ENCODE measurements at places on chromosomes 2 and 18.
A peak's percentile ranks its signal among the peaks of the same experiment; 100 is the strongest.

DNA sequence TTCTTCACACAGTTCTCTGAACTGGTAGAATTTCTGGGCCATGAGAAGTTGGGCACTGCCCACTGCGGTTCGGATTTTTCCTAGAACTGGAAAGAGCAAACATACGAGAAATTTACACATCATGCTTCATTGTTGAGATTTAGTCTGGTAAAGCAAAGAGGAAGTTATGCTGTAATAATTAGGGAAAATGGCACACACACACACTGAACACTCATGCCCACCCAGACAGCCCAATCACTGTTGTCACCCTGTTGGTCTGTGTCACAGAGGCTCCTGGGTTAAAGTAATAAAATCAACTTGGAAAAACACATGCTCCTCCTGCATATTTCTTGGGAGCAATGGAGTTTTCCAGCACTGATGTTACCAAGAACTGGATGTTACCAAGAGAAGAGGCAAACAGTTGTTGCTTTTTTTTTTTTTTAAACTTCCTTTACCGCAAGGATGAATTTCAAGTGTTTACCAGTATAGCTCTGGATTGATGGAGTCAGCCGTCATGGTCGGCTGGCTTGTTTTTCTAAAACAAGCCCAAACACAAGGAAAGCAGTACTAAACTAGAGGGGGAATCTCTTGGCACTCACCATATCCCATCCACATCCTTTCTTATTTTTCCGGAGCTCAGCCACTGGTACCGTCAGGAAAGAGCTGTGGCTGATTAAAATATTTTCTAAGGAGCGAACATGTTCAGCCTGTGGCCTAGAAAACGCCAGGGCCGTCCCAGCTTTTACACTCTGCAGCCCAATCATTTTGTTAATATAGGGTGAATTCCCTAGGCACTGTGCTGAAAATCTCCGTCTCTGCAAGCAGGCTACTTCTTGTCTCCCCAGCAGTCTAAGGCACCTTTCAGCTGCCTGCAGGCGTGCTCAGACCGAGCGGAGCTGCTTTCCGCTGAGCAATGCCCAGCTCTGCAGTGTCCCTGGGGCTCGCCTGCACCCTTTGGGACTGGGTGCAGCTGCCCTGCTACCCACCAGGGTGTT, 58.9 kb downstream of the TGIF1 start:
- H3K27me3 ChIP-seq: no peaks in the 10 kb centered on the region
- no peaks in the 10 kb centered on the region for H3K36me3 ChIP-seq
- H3K4me3 ChIP-seq: no peak overlapping the region
- no peaks in the 10 kb centered on the region for H3K4me1 ChIP-seq
- no peak overlapping the region for H3K27ac ChIP-seq

DNA sequence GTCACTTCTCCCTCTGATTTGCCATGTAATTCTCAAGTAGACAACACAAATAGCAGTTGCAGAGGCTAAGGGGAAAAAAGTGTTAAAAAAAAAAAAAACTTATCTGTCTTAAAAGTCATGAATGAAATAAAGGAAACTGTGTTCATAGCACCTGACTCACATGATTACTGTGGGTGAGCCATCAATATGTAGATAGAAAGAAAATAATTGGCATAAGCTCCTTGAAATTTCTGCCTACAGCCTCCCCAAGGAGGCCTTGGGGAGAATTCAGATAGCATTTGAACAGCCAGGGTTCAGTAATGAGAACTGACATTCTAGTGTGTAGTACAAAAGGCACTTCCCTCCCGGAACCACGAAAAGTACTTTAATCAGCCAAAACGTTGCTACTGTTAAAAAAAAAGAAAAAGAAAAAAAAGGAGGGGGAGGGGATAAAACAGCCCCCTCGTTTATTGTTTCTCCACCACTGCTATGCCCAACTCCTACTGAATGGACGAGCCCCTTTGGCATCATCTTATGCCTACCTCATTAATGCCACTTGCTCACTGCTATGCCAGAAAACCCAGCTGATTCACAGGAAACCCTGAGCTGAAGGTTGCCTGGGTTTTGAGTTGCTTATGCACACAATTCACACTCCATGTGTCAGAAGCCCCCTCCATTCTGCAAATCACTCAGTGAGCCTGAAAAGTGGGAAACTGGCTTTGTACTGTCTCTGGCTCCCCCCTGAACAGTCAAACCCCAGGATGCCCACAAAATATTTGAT, 65.5 kb upstream of the KLF7 start:
- H3K36me3 ChIP-seq: no peaks in the 10 kb centered on the region
- H3K27me3 ChIP-seq: no peaks in the 10 kb centered on the region
- peaks cover 4% of the 10 kb centered on the region for H3K4me1 ChIP-seq
- no peak overlapping the region for H3K27ac ChIP-seq

- peaks cover 30% of the 10 kb centered on the region for H3K4me1 ChIP-seq
- H3K36me3 ChIP-seq: peaks cover 49% of the 10 kb centered on the region
- no peak for DNase-seq
Observed at GRCh38 chr18:48947560-48947959, 3.2 kb downstream of the SMAD7 start.

GRCh38 chr2:217356142-217356541, 496.3 kb upstream of the TNP1 start:
- no peak for DNase-seq
- no peak overlapping the region for H3K27ac ChIP-seq
- no peaks in the 10 kb centered on the region for H3K36me3 ChIP-seq
- H3K27me3 ChIP-seq: no peaks in the 10 kb centered on the region

DNA sequence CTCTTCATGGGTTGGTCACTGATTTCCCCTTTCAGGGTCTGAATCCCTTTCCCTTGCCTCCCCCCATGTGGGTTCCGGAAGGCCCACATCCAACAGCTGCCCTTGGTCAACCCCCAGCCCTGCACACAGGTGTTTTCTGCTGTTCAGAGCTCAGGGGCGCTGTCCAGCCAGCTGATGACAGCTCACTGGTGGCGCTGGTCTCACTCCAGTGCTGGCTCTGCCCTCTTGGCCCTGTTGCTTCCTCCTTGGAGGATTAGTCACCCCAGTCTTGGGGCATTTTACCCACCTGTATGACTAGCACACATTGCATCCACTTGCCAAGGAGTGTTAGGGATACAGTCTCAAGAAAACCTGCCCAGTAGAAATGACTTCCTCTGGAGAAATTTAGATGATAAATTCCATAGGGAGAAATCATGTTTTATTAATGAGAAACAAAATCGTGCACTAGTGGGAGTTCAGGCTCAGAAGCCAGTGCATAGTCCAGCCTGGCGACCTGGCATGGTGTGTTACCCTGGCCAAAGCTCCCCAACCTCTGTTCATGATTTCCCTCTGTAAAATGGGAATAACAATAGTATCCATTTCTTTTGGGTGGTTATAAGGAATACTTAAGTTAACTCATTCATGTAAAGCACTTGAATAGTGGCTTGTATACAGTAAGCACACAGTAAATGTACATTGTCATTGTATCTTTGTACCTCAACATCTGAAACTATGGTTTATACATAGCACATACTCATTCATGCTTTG, 21.6 kb downstream of the CRIM1 start:
- no peak overlapping the region for H3K4me3 ChIP-seq
- no peaks in the 10 kb centered on the region for H3K27me3 ChIP-seq
- H3K27ac ChIP-seq: no peak overlapping the region
- DNase-seq: no peak

- no peak overlapping the region for H3K27ac ChIP-seq
- no peaks in the 10 kb centered on the region for H3K4me1 ChIP-seq
- no peak overlapping the region for H3K4me3 ChIP-seq
- DNase-seq: peak; percentile 47
- no peaks in the 10 kb centered on the region for H3K27me3 ChIP-seq
Observed at GRCh38 chr18:74331404-74331803, 15.8 kb downstream of the C18orf63 start.

DNA sequence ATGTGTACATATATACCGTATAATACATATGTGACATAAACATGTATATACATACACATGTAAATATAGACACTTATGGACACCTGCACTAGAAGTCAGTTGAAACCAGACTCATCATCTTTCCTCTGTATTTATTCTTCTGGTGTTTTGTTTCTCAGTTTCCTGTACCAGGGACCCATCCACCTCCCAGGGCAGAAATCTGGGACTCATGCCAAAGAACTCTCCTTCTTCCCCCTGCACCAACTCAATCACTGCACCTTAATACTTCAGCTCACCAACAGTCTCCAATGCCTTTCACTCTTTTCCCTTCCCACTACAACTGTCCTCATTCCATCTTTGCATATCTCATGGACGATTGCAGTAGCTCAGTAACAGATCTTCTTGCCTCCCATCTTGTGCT, 428.0 kb downstream of the FBXO15 start:
- DNase-seq: no peak
- H3K4me3 ChIP-seq: no peak overlapping the region
- H3K27ac ChIP-seq: no peak overlapping the region
- H3K4me1 ChIP-seq: no peaks in the 10 kb centered on the region
- no peaks in the 10 kb centered on the region for H3K27me3 ChIP-seq
- no peaks in the 10 kb centered on the region for H3K36me3 ChIP-seq

- H3K4me3 ChIP-seq: no peak overlapping the region
- no peak for DNase-seq
- no peaks in the 10 kb centered on the region for H3K36me3 ChIP-seq
- H3K4me1 ChIP-seq: no peaks in the 10 kb centered on the region
- no peaks in the 10 kb centered on the region for H3K27me3 ChIP-seq
Observed at GRCh38 chr2:47528874-47529273, 125.9 kb downstream of the MSH2 start.

DNA sequence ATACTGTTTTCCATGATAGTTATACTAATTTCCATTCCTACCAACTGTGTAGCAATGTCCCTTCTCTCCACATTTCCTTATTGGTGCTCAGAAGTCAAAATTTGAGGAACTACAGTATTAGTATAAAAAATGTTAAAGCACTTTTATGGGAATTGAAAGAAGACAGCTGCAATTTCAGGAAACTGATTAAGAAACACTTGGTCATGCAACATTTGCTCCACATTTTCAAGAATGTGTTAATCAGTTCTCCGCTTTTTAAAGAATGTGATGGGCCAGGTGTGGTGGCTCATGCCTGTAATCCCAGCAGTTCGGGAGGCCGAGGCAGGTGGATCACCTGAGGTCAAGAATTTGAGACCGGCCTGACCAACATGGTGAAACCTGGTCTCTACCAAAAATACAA, 33.6 kb upstream of the MGAT4A start:
- H3K27ac ChIP-seq: no peak overlapping the region
- peaks cover 5% of the 10 kb centered on the region for H3K4me1 ChIP-seq
- H3K4me3 ChIP-seq: no peak overlapping the region
- peak; percentile 94 for DNase-seq

DNA sequence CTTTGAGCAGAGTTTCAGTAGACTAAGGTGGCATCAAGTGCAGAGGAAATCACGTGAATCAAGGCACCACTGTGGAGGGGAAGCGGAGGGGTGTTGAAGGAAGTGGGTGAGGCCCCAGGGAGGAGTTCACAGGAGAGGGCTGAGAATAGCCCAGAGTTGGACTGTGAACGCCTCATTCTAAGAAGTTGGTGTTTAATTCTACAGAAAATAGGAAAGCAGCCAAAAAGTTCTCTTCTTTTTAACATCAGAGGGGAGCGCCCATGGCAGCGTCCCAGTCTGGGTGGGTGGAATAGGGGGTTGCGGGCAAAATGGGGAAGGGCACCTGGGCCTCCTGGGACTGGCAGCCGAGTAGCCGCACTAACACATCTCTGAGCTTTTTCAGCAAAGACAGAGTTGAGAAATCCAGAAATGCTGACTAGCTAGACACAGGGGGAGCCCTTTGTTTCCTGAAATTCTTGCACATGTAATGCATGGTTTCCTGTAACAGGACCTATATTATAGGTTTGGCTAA, 97.0 kb downstream of the NEB start:
- no peaks in the 10 kb centered on the region for H3K4me1 ChIP-seq
- no peak overlapping the region for H3K27ac ChIP-seq
- no peak overlapping the region for H3K4me3 ChIP-seq
- DNase-seq: no peak
- H3K27me3 ChIP-seq: no peaks in the 10 kb centered on the region

DNA sequence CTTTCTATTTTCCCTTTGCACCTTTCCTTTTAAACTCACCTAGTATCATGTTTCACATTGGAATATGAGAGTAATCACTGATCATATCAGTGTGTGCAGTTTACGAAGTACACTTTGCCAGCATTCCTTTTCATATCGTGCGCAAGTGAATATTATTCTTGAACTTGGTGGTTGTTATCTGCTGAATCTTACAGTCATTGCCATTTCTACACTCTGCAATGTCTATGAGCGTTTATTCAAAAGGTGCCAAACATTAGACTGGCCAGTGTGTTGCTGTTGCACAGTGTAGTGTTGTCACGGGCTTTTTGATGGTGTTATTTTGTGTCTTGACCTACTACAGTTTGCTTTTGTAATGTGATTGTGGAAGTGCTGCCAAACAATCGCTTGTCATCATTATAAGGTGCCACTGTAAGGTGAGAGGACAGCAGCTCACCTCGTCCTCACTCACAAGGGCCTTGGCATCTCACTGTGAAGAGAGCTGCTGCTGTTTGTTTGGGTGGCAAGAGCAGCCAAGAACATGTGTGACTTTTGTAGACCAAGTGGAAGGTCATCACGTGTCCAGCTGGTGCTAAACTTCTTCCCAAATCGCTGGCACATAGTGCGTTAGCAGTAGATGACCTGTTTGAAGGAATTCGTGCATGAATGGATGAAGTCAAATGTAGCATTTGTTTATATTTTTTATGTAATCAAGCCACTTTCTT, 113.3 kb downstream of the MYO1B start:
- H3K4me1 ChIP-seq: no peaks in the 10 kb centered on the region
- peak; percentile 42 for DNase-seq
- H3K4me3 ChIP-seq: no peak overlapping the region
- no peak overlapping the region for H3K27ac ChIP-seq

DNA sequence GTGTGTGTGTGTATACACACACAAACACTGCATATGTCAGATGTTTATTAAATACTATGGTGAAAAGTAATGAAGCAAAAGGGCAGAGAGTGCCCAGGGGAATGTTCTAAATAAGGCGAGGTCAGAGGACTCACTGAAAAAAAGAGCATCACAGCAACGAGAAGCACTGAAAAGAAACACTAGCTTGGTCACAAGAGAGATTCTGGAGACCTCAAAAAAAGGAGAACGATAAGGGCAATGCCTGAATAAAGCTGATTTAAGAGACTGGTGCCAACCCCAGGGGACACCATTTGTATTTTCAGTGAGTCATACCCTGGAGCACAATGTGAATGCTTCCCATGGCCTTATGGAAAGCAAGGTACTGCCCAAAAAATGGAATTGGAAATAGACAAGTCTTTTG, 14.5 kb downstream of the SLC40A1 start:
- no peak overlapping the region for H3K4me3 ChIP-seq
- no peaks in the 10 kb centered on the region for H3K27me3 ChIP-seq
- H3K27ac ChIP-seq: no peak overlapping the region
- H3K36me3 ChIP-seq: peaks cover 5% of the 10 kb centered on the region

DNA sequence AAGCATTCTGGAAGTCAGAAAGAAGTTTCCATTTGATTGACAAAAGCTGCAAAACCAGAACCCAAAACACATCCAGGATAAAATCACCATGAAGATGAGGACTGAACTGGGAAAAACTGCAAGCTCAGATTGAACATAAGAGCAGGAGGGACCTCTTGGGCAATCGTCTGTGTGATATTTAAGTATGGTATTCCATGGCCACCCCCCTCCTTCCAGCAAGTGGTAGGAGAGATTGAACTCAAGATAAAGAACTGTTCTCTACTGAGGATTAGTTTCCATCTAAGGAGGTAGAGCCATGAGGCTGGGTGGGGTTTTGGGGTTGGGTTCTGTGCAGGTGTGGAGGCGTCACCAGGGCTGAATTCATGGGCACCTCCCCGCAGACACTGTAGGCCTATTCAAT, 251.1 kb downstream of the NCKAP5 start:
- H3K4me3 ChIP-seq: no peak overlapping the region
- peaks cover 3% of the 10 kb centered on the region for H3K4me1 ChIP-seq
- H3K27me3 ChIP-seq: no peaks in the 10 kb centered on the region
- no peak overlapping the region for H3K27ac ChIP-seq

GRCh38 chr2:180254872-180255271, 247.8 kb upstream of the CWC22 start:
- no peaks in the 10 kb centered on the region for H3K36me3 ChIP-seq
- DNase-seq: no peak
- no peaks in the 10 kb centered on the region for H3K4me1 ChIP-seq
- no peak overlapping the region for H3K27ac ChIP-seq
- no peak overlapping the region for H3K4me3 ChIP-seq

All from trophoblast cell (in vitro differentiated cells and primary cell).